WTC11 (cell line): ENCODE measurements at places on chromosomes 3 and 15.

- DNase-seq = no peak
These were observed 21.3 kb downstream of the TRANK1 start for GRCh38 chr3:36923523-36923943.

DNA sequence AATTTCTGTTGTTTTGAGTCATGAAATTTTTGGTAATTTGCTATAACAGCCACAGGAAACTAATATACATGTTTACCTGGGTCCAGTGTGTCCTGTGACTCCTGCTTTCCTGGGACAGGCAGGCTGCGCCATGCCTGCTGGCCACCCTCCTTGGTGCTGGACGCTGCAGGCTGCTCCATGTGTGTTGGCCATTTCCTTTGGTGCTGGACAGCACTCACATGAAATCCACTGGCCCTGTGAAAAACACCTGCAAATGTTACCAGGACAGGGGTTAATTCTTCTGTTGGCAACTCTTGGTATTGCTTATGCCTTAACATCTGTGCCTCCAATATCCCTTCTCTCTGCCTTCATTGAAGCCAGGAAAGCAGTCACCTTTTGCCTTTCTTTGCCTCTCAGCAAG lies 86.9 kb upstream of the ATP10A start:
- no peak for DNase-seq

DNA sequence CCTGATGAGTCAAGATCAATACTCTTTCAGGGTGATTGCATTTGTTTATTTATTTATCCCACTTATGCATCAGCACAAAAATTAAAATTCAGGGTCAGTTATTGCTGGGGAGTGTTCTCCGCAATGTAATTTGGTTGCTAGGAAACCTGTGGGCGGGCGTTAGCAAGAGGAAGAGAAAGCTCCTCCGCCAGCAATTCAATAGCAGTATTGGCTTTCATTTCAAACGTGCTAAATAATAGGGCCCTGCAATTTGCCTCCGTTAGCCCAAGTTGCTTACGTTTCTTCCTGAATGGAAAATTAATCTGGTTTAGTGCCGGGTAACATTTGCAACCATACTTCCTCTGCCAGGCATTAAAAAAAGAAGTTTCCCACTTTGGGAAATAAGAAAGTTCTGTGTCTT lies 35.5 kb upstream of the PLCL2 start:
- peak; percentile 18 for DNase-seq

- DNase-seq = no peak
These were observed 44.3 kb upstream of the POLR2M start for GRCh38 chr15:57662091-57662744.

GRCh38 chr3:170358042-170359010 lies 811 bp downstream of the SKIL start:
- peak; percentile 73 for DNase-seq

- DNase-seq = no peak
These were observed 38.3 kb downstream of the CALML4 start for GRCh38 chr15:68166847-68167246.

DNA sequence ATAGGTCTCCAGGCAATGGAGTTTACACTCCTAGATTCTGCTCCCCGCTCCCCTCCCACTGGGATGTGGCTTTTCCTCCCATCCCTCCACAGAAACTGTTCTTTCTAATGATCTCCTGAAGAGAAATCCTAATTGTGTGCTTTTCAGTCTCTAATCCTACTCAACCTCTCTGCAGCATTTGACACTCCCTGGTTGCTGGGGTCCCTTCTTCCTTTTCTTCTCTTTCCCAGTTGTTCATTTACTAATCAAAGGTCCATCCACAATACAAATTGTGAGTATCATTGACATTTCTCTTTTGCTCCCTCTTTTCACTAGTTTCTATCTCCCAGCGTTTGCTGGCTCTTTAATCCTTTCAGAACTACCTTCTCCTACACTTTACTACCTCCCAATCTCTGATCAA lies 6.5 kb upstream of the MYH15 start:
- no peak for DNase-seq

GRCh38 chr15:92502930-92503857 lies 109.5 kb downstream of the ST8SIA2 start:
- no peak for DNase-seq

GRCh38 chr3:107523539-107524325 lies 970 bp downstream of the BBX start:
- DNase-seq = peak; percentile 44

DNA sequence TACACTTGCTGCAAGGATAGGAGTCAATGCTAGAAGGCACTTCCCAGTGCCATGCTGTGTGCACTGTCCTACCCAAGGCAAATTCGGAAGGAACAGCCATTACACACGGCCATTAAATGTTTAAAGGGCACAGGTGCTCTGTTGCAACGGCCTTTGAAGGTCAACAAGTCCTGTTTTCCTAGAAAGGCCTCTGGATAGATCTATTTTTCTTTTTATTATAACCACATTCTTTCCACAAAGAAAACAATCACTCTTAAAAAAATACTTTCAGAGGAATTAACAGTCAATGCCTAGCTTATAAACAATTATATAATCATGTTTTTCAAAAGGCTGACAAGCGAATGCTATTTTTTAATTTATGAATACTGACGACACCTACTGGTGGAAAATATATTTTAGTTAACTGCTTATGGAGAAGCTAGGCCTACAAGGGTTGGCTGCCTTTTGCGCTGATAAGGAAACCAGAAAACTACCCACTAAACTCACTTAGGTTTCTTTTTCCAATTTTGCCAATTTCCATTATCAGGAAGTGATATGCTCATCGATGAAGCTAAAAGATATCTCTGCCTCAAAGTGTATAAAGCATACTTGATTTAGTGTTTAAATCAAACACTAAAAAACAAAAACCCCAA lies 2.4 kb downstream of the ARHGEF3 start:
- no peak for DNase-seq

GRCh38 chr15:80179025-80179759 lies 26.4 kb downstream of the FAH start:
- DNase-seq = no peak

DNA sequence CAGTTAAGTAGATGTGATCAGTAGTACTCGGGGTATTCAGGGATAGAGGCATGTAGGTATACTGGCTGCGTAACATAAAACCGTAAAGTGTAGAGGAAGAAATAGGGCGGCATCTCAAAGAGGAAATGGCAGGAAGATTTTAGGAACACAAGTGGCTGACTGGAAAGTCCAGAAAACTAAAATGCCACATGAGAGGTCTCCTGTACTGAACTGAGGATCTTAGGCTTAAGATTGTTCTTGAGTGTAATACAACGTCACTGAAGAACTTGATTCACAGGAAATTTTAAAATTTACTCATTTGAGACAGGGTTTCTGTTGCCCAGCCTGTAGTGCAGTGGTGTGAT lies 2.3 kb upstream of the LMLN start:
- no peak for DNase-seq

DNA sequence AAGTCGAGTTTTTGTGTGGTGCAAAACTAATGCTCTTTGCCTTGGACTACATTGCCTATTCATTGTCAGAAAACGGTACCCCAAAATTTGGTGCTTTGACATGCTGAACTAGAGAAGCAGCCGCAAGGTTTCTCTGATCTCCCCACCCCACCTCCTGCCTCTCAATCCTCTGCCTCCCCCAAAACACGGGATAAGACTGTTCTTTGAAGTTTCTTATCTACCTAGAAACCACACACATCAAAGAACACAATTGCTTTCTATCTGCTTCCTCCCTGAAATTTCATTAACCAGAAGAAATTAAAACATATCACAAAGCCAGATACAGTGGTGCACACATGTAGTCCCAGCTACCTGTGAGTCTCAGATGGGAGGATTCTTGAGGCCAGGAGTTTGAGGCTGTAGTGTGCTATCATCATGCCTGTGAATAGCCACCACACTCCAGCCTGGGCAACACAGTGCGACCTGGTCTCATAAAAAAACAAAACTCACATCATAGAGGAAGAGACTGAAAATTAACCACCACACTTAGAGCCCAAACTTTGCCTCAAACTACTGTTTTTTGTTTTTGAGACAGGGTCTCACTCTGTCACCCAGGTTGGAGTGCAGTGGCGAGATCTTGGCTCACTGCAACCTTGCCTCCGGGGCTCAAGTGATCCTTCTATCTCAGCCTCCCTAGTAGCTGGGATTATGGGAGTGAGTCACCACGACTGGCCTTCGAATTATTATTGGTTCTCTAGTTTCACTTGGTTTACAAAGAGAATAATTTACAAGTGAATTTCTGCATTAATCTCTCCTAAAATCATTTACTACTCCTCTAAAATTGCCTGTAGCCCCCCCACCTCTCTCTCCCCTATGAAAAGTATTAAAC lies 2.7 kb upstream of the PCNP start:
- no peak for DNase-seq

DNA sequence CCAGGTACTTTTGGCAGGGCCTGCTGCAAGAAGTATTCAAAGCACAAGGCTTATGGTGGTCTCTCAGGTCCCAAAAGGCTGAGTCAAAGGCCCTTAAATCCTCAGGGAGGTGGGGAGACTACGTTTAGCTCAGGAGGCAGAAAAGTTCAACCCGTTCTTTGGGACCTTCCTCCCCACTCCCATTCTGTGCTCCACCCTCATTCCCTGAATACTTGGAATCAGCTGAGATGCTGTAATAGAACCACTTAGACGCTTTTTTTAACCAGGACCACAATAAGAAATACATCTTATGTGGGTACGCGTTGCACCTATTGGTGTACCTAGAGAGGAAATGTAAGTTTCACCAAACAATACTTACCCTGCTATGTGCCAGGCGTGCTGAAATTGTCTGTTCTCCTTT lies 58.0 kb downstream of the FAM174B start:
- no peak for DNase-seq

- DNase-seq = no peak
These were observed 87.4 kb upstream of the ARHGEF3 start for GRCh38 chr3:56889131-56889530.

DNA sequence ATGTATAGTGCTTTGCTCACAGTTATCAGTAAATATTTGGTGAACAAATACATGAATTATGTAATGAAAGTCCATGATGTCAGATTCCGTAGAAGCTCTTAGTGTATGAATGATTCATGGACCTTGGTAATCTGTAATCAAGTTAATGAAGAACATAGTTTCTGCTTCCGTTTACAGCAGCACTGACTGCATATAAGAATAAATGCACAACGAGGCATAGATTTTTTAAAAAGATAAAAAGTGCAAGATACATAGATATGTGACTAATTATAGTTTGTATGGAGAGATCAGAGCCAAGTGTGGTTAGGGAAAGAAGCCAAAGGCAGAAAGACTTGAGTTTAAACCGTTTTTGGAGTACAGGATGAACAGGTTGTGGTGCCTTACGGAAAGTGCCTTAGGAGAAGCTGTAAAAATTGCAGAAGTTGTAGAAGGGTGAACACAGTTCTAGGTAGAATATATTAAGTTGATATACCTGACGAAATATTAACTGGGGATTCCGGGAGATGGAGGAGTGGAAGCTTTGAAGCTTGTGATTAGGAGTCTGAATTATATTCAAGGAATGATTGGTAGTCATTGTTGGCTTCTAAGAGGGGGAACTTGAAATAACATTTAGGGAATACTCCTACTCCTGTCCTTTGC lies 293.1 kb downstream of the NLGN1 start:
- DNase-seq = no peak

- DNase-seq = no peak
These were observed 425.2 kb upstream of the TBL1XR1 start for GRCh38 chr3:177622520-177622919.

- no peak for DNase-seq
These were observed 180.6 kb downstream of the PDE8A start for GRCh38 chr15:85162237-85162636.

DNA sequence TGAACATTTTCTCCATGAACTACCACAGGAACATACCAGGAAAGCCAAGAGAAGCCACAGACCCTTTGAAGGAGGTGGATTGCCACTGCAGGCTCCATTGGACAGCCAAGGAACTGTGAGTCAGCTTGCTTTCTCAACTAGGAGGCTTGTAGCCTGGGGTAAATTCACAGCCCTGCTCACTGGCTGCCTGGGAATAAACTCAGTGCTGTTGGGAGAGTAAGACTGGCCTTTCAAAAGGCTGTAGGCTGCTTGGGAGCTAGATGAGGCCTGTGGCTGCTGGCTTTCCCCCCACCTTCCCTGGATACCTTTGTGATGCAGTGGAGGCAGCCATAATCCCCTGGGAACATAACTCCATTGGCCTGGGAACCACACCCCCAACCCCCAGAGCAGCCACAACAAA lies 223.5 kb upstream of the RBMS3 start:
- DNase-seq = peak; percentile 37

DNA sequence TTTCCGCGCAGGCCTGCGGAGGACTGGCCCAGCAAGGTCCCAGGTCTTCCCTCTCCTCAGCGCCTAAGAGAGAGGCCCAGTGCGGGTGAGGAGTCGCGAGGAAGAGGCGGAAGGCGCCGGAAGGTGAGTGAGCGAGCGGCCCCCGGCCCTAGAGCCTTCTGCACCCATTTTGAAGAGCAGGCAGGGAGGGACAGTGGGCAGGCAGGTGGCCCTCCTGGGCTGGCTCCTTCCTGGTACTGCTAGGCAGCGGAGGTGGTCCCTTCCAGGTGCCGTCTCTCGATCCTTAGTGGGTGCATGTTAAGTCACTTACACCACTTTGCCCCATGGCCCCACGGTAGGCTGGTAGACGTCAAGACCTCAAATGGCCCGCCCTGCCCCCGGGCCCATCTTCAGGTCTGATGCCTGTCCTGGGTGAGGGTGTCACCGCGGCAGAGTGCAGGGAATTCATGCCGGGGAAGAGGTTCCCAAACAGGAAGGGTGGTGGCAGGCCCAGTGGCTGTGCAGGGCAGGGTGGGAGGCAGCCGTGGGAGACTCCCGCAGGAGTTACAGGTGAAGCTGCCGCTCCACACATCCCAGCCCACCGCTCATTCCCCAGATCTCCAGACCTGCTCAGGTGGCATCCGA lies 14.4 kb downstream of the PAK6 start:
- no peak for DNase-seq

DNA sequence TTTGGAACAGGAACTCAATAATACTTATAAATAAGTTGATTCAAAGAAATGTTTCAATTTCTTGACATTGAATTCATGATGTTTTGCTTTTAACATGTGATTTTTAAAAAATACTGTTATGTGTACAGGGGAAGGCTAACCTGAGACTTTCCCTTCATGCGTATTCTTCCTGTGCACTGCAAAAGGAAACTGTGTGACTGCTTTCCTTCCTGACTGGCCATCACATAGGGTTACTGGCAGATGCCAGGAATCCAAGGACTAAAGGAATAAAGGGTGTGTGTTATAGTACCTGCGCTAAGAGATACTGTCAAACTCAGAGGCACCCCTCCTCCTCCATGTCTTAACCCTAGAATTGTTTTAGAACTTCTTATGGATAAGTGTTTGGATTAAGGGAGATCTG lies 236.0 kb downstream of the UBE2E2 start:
- no peak for DNase-seq

DNA sequence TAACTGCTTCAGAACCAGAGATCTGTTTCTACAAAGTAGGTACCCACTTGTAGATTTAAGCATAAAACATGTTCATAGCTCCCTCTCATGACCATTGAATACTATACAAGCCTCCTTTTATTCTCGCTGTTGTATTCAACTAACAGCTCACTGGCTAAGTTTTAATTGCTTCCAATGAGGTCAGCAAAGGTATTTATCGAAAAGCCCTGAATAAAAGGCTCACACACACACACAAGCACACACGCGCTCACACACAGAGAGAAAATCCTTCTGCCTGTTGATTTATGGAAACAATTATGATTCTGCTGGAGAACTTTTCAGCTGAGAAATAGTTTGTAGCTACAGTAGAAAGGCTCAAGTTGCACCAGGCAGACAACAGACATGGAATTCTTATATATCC lies at the start of gene FGF7:
Gene FGF7, plus strand, starts transcription at position 222 of the 400 bp plus-strand sequence. CDS start 1,056 bp downstream, outside the sequence.
- no peak for DNase-seq
